Activated CD4-positive, alpha-beta T cell treated with anti-CD3 and anti-CD28 coated beads for 24 hours (primary cell): ENCODE measurements at places on chromosomes 5 and 9.

GRCh38 chr9:93325307-93326035 lies 126.0 kb upstream of the FAM120A start:
- DNase-seq: no peak

- no peak for DNase-seq
Measured at GRCh38 chr9:130933114-130934046, 5.7 kb downstream of the FIBCD1 start.

GRCh38 chr9:121268598-121268850 lies 562 bp downstream of the GSN start:
- DNase-seq: no peak

- no peak for DNase-seq
Measured at GRCh38 chr5:7869474-7870136, 657 bp downstream of the MTRR start.

DNA sequence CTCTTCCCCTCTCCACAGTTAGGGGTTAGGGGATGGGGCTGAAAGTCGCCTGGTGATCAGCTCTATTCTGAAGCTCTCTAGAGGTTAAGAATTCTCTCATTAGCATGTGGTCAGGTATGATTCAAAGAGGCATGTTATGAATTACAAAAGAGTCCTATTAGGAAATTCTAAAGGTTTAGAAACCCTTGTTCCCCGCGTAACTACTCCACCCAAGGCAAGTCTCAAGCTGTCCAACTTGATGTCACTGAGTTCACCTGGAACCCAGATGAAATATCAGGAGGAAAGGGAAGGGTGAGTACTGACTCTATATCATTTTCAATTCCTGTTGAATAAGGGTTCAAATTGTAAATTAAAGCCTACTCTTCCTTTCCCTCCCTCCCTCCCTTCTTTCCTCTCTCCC lies 18.1 kb upstream of the RNF145 start:
- no peak for DNase-seq

GRCh38 chr5:5183933-5184332 lies 43.8 kb downstream of the ADAMTS16 start:
- DNase-seq: no peak

GRCh38 chr5:81763294-81763928 lies 12.5 kb upstream of the SSBP2 start:
- no peak for DNase-seq

- DNase-seq: no peak
Measured at GRCh38 chr9:26723486-26723885, 169.1 kb downstream of the CAAP1 start.

GRCh38 chr5:134463176-134463720 lies 51.6 kb upstream of the CDKN2AIPNL start:
- DNase-seq: no peak

- DNase-seq: no peak
Measured at GRCh38 chr5:78597068-78597973, 51.3 kb downstream of the LHFPL2 start.

- DNase-seq: no peak
Measured at GRCh38 chr5:39750661-39751060, 325.9 kb upstream of the DAB2 start.

DNA sequence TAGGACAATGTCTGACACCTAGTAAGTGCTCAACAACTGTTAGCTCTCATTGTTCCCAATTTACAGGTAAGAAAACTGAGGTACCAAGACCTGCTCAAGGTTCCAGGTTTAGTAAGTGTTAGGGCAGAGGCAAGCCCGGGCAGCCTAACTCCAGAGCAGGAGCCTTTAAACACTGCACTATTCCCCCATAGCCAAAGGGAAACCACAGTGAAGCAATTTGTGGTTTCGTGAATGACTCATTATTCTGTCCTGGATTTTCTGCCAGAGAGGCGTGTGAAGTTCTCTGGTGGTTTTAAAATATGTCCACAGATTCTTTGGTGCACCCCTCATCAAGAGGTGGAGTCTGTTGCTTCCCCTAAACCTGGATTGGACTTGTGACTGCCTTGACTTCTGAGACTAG lies 1.0 kb upstream of the MCC start:
- DNase-seq: no peak

- DNase-seq: no peak
Measured at GRCh38 chr5:139709582-139710318, 61.6 kb downstream of the CXXC5 start.

DNA sequence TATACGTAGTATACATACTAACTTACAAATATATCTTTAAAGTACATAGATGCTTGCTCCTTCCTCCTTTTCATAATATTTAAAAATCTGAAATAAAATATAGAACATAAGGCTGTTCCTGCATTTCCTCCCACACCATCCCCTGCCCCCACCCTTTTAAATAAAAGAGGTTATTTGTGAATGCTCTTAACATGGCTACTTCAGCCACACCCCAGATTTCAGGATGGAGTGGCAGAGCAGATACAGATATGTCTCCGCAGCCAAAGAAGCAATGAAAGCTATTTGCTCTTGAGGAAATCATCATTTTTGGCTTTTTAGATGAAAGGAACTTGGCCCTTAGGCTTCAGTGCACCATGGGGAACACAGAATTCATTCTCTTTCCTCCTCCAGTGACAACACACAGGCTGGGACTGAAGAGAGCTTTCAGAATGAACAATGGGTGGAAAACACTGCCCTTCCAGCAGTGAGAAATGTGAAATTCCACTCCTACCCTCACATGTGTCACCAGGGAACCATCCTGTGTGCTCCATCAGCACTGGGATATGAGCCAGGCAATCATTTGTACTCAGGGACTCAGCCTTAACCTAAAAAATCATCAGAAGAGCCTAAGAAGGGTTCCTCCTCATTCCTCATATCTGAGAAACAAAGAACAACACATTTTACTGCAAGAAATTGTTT lies 134.3 kb downstream of the PPP2R2B start:
- DNase-seq: no peak

- DNase-seq: no peak
Measured at GRCh38 chr9:112831281-112831851, 59.3 kb downstream of the SLC46A2 start.

- DNase-seq: no peak
Measured at GRCh38 chr5:74371621-74372020, 268.9 kb downstream of the ENC1 start.

- DNase-seq: no peak
Measured at GRCh38 chr9:81490605-81491331, 198.6 kb downstream of the TLE1 start.

GRCh38 chr5:137751869-137752491 lies 2.2 kb downstream of the HNRNPA0 start:
- no peak for DNase-seq

DNA sequence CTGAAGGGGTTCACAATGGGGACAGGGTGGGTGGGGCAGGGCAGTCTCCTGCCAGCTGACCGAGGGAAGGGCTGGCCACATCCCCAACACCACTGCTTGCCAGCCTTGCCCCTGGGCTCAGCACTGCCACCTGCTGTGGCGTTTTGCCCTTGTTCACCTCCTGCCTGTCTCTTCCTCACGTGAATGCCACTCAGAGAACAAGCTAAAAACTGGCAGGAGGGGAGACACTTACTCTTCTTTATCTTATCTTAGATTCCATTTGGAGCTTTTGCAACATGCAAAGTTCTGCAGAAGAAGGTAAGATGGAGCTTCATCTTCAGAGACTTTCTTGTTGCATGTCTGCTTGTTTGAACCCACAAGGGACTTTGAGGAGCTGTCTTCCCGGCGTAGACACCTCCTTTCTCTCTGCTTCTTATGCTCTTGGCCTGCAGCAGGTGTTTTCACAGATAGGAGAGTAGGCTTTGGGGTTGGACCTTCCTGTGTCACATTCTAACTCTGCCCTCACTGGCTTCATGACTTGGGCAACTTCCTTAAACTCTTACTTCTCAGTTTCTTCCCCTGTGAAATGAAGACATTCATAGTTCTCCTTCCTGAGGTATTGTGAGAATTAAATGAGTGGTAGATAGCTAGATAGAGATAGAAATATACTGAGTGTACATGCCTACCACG lies 4.1 kb downstream of the LRSAM1 start:
- no peak for DNase-seq

GRCh38 chr9:121026768-121027167 lies 23.3 kb downstream of the C5 start:
- DNase-seq: no peak

GRCh38 chr5:142735323-142736246 lies 34.6 kb upstream of the ARHGAP26 start:
- no peak for DNase-seq

GRCh38 chr5:109038209-109038840 lies 290.6 kb downstream of the FER start:
- no peak for DNase-seq

DNA sequence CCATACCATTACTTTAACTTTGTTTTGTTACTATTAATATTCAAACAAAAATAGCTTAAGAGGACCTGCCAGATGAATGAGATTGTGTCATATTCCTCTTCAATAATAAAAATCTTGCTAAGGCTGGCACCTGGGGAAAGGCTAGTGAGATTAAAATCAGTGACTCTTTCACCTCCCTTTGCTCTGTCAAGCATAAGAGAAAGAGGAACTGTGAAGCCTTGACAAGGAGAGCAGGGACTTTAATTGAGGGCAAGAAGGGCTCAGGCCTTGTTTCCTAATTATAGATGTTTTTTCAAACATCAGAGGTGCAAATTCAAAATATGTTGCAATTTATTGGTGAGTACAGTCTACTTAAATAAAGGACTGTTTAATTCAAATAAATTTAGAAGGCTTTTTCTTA lies 91.7 kb downstream of the SPATA31D1 start:
- no peak for DNase-seq

- no peak for DNase-seq
Measured at GRCh38 chr5:135955525-135955924, 742 bp upstream of the LECT2 start.

- DNase-seq: no peak
Measured at GRCh38 chr5:178199581-178200434, 4.5 kb upstream of the HNRNPAB start.

- DNase-seq: no peak
Measured at GRCh38 chr9:93543117-93543516, 33.3 kb upstream of the PHF2 start.

DNA sequence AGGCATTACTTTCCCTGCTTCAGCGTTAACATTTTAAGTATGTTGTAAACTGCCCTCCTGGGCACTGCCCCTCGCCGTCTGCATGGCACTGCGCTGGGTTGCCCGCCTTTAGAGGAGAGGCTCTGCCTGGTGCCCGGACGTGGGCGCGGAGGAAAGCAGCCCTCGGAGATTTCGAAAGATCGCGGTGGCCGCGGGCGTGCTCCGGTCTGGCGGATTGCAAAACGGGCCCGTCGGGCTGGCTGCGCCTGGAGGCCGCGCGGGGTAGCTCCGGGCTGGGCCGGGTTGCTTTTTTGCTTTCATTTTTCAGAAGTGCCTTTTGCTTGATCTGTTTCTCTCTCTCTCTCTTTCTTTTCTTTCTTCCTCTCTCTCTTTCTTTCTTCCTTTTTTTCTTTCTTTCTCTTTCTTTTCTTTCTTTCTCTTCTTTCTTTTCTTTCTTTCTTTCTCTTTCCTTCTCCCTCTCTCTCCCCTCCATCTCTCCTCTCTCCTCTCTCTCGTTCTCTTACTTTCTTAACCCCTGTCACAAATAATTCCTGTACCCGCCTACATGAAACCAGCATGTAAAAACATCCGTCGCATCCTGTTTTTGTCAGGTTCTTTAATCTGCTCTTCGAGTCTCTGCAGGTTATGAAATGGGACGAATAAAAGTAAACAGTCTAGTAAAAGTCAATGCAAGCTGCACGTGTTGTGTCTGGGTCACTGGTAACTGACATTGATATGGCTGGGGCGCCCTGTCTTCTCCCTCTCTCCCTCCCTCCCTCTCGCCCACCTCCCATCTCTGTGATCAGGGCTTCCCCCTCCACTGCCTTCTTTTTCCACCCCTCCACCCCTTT lies 1.7 kb downstream of the FST start:
- DNase-seq: peak; percentile 21

DNA sequence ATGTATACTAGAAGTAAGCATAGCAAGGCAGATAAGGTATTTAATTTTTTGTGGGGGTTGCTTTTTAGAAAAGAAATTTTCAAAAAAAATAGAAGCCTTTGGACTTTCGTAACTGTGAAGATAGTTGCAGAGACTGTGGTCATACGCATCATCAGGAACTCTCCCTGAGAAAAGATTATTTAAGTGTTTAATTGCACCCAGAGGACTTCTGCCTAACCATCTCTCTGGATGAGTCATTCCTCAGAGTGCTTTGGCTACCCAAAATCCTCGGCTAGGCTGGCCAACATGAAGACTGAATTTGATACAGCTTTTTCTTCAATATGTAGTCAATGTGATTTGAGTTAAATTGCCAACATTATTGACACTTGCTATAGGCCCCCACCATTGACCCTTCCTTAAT lies 296.4 kb downstream of the TLR4 start:
- DNase-seq: no peak

DNA sequence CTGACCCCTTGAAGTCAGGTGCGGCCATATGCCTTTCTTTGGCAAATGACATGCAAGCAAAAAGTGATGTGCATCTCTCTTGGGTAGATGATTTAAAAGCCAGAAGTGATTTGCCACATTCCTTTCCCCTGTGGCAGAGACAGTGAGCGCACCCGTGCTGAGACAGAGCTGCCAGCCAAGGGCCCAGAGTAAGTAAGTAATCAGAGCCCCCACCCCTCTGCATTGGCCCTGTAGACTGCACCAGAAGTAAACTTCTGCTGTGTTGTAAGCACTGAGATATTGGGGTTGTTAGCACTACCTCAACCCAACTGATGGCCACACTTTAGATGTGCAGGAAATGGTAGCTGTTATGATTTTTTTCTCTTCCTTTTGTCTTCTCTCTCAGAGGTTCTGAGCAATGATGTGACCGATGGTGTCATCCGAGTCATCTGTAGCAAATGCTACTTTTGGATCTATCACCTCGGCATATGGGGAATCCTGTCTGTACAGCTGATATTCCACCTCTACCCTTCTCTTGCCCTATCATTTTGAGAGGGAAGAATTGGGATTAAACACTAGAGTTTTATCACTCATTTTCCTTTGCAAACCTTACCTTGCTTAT lies 58.0 kb downstream of the DOCK2 start:
- DNase-seq: no peak

DNA sequence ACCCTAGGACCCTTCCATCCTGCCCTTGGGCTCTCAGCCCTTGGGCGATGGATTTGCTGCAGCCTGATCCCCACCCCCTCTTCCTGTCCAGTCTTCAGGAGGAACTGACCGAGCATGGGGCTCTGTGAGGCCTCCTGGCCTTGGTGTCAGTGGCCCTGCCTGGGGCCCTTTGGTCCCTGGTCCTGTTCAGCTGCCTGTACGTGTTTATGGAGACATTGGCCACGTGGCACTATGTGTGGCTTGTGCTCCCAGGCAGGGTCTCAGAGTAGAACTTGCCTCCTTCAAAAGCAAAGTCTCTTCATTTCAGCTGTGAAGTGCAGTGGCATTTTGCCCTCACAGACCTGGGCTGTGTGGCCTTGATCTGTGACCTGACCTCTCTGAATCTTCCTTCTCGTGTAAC lies 11.1 kb downstream of the FCN2 start:
- no peak for DNase-seq

DNA sequence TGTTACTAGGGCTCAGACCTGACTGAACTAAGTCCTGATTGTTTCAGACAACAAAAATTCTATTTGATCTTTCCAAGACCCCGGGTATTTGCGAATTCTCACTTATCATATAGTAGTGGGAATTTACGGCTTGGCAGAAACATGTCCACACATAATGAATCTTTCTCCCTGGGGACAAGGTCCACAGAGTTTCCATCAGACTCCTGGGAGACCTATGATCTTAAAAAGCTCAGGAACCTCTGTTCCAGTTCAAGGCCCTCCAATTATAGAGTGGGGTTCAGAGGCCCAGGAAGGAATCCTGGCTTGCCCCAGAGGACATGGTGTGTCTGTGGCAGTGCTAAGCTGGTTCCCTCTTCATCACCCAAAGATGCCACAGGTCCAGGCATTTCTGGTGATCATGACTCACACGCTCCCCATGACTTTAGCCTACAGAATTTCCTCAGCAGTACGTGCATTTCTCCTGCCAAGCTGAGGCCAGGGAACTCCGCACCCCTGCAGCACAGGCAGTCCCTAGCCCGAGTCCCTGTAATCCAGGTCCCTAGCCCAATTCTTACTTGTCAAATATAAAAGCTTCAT lies 12.6 kb downstream of the RAPGEF1 start:
- DNase-seq: no peak
